Activated naive CD8-positive, alpha-beta T cell treated with anti-CD3 and anti-CD28 coated beads, Interleukin-2, amount 10 ng/mL, durations not matched to agents 7 days and 5 days (primary cell): ENCODE measurements at places on chromosomes 3 and 15. TPM values are rescaled to one million over a fixed set of nuclear protein-coding genes. Genes with fewer than 3 reads are reported as not detected.
A peak's percentile ranks its signal among the peaks of the same experiment; 100 is the strongest.

The TMCO5A gene
- total RNA-seq = not detected

- DNase-seq = no peak
Measured at GRCh38 chr15:79973456-79974195, 2.6 kb upstream of the BCL2A1 start.

The TMEM108 gene
- total RNA-seq = not detected

The CKMT1A gene
- not detected for total RNA-seq

DNA sequence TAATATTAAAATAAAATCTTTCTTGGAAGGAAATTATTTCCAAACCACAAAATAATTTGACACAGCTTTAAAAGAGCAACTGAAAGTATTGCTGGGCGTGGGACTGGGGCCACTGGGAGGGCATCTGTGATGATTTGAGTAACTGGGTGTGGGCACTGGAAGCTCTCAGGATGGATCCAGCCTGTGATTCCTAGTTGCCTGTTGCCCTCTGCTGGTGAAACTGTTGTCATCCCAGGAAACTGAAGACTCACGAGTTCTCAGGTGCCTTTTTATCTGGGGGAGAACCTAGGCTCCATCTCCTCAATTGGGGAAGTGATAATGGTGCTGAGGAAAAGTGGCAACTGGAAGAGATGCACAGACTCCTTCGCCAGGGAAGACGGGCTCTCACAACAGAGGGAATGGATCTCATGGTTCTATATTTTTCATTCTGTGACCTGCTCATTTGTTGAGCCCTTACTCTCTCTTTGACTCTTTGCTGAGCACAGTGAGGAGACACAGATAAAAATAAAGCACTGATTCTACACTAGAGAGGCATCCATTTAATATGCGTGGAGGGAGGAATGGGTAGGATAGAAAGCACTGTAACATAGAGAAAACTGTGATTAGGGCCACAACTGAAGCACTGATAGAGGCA is 61.6 kb downstream of the TPRG1 start:
- no peak for DNase-seq

The B4GALT4 gene
- 13.8 TPM for total RNA-seq

The PDZRN3 gene
- total RNA-seq = not detected

DNA sequence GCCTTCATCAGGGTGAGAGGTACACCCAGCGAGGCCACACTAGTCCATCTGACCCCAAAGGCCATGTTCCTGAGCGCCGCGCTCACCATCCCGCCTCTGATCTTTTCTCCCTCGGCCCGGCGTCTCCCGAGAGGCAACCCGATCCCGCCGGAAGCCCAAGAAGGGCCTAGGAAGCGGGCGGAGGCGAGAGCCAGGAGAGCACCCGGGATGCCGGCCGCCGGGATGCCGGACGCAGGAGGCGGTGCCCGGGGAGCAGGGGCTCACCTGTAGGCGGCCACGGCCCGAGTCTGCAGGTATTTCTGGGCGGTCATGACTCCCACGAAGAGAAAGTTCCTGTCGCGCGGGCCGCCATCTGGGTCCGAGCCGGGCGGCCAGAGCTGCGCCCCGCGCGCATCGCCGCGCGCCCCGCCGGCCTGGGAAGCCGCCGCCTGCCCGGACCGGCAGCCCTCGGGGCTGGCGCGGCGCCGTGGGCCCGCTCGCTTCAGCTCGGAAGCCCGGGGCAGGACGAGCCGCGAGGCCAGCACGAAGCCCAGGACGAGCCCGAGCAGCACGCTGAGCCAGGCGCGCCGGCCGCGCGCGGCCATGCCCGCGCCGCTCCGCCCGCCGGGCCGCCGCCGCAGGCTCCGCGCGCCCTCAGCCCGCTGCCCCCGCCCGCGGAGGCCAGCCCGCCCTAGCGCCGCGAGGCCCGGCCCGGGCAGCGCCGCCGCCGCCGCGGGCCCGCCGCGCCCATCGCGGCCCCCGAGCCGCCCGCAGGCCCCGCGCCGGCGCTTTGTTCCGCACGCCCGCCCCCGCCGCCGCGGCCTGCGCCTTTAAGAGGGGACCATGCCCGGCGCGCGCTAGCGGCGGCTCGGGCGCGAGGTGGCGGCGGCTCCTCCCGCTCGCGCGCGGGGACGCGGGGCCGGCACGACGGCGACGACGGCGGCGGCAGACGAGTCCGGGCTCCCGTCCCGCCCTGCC is 697 bp downstream of the CHSY1 start:
- peak; percentile 53 for DNase-seq

DNA sequence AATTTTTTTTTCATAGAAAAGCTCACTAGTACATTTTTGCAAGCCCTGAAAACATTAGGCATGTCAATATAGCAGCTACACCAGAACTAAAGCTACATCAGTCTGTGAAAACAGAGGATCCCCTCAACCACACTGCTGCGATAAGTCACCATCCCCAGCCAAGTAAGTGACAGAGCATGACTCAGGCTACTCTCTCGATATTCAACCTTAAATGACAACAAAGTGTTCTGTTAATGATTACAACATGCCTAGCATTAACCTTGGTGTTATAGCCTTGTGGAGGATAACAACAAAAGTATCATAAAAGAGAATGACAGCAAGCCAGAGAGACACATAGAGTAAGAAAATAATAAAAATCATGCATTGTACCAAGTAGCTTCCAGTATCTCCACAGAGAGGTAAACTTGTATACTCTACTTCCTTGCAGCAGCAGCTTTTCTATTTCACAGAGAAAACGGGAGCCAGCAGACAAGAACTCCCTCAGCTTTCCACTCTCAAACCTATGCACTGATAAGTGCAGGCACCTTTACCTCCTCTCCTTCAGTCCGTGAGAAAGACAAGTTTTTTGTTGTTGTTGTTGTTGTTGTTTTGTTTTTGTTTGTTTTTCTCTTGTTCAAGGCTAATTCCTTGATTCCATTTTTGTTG is 76.6 kb downstream of the GBE1 start:
- no peak for DNase-seq

DNA sequence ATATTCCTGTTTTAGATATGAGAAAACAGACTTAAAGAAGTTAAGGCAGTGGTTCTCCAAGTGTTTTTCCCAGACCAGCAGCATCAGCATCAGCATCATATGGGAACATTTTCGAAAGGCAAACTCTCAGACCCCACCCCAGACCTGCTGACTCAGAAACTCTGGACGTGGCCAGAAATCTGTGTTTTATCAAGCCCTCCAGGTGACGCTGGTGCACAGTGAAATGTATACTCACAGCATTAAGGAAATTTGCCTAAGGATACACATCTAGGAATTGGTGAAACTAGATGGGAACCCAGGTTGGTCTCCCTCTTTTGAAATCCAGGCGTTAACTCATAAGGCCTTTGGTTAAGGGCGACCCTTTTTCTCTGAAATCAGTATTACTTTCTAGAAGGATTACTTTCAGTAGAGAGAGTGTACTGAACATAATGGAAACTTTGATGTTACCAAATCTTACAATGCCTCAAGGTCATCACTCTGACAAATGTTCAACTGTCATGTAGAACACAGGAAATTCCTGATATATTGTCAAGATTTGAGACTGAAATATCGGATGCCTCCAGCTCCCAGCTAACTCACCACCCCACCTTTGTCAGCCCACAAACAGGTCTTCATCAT is 910.2 kb downstream of the ROBO1 start:
- DNase-seq = no peak

- no peak for DNase-seq
Measured at GRCh38 chr3:113535898-113536297, 3.5 kb downstream of the SIDT1 start.

- no peak for DNase-seq
Measured at GRCh38 chr3:142735462-142735861, 11.6 kb downstream of the TRPC1 start.
